ENCODE measurements at places on chromosomes 2 and 18. TPM values are rescaled to one million over a fixed set of nuclear protein-coding genes. Genes with fewer than 3 reads are reported as not detected.

Gene CNRIP1
- total RNA-seq: 1.4 TPM

- H3K4me3 ChIP-seq: peak overlapping the region; percentile 97
- peak overlapping the region; percentile 99 for H3K27ac ChIP-seq
- no peaks in the 10 kb centered on the region for H3K27me3 ChIP-seq
- peaks cover 23% of the 10 kb centered on the region for H3K4me1 ChIP-seq
- no peaks in the 10 kb centered on the region for H3K36me3 ChIP-seq
- DNase-seq: peak; percentile 53
Observed at GRCh38 chr18:51196118-51196810, 1.2 kb downstream of the MEX3C start.

DNA sequence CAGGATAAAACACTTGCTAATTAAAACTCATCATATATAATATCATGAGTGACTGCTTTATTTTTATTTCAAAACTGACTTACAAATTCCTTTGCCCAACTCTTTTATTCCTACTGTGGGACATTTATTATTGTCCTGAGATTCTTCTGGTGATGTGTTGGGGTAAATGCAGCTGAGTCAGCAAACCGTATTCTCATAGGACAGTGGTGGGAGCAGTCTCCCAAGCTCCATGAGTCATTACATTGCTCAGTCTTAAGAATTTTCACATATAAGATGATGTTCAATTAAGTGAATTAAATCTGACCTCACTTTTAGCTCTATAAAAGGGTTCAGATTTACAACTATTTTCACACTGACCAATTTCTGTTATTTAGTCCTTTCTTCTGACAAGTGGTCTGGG is 1530.7 kb downstream of the LRP1B start:
- no peaks in the 10 kb centered on the region for H3K27me3 ChIP-seq
- H3K36me3 ChIP-seq: no peaks in the 10 kb centered on the region
- no peaks in the 10 kb centered on the region for H3K4me1 ChIP-seq

Gene ZNF892
- total RNA-seq: not detected

DNA sequence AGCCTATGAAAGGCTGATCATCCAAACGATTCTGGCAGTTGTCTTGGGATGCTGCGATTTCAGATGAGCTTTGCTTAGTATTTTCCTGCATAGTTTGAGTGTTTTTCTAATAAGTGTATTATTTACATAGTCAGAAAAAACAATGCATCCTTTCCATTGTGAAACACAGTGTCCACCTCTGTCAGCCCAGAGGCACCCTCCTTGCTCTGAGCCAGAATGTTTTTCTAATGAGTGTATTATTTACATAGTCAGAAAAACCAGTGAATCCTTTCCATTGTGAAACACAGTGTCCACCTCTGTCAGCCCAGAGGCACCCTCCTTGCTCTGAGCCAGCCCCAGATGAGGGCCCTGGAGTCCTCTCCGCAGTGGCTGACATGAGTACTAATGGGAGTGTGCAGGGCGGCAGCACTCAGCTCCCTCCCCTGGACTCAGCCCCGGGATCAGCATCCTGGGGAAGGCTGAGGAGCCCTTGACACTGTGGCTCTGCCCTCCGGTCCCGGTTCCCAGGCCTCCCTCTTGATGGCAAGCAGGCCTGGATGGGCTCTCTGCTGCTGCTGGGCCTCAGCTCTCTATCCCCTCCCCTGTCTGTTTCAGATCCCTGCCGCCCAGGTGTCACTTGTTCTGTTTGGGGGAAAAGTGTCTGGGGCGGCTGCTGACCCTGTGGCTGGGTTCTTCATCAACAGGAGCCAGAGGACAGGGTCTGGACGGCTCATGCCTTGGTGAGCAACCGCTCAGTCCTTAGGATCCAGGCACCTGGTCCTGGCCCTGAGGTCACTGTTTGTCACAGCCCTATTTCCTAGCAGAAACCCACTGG is 5.9 kb downstream of the MFSD2B start:
- H3K4me3 ChIP-seq: no peak overlapping the region
- DNase-seq: no peak
- no peak overlapping the region for H3K27ac ChIP-seq

GRCh38 chr18:48932822-48933510 is 17.8 kb downstream of the SMAD7 start:
- DNase-seq: no peak
- H3K4me3 ChIP-seq: no peak overlapping the region
- H3K36me3 ChIP-seq: no peaks in the 10 kb centered on the region
- H3K27me3 ChIP-seq: no peaks in the 10 kb centered on the region

Gene MOB1A
- total RNA-seq: 90.5 TPM

DNA sequence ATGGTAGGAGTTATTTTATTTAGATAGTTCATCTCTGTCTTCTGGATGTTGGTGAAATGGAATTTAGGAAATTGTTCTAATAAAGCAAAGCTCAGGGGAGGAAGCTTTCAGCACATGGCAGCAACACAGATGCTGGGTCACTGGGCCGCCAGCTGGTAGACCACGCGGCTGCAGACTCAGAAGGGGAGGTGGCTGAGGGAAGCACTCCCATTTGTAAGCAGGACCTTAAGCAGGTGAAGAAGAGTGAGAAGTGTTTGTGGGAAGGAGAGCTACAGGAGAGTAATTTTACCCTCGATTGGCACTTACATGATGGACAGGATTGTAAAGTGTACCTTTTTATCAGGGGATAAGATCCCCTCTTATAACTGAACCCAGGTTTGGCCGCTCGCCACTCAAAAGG is 24.4 kb downstream of the NMS start:
- DNase-seq: no peak
- peaks cover 3% of the 10 kb centered on the region for H3K27me3 ChIP-seq
- no peak overlapping the region for H3K27ac ChIP-seq
- H3K4me1 ChIP-seq: no peaks in the 10 kb centered on the region

DNA sequence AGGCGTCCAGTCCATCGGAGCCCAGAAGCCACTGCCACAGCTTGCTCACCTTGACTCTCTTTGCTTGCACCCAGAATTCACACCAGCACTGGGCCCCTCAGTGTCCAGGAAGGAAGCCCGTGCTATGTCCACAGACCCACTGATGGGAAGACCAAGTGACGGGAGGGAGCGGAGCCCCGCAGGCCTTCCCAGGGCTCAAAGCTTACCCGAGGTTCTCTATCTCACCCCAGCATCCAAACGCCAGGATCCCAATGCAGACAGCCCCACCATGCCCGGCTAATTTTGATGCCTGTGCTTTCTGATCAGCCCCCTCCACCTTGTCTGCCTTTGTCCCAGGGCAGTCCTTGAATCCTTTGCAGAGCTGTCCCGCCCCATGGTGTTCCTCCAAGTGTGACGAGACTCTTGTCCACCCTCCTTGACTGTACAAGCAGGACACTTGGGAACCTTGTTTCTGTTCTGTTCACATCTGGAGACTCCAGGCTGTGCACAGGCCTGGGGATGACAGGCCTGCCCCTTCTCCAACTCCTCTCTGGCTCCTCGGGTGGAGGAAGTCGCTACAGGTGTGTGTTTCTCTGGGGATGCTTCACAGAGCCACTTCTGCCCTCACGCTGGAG is 12.0 kb downstream of the NPPC start:
- no peaks in the 10 kb centered on the region for H3K36me3 ChIP-seq
- H3K4me1 ChIP-seq: no peaks in the 10 kb centered on the region
- H3K27ac ChIP-seq: no peak overlapping the region
- no peak overlapping the region for H3K4me3 ChIP-seq
- DNase-seq: no peak

DNA sequence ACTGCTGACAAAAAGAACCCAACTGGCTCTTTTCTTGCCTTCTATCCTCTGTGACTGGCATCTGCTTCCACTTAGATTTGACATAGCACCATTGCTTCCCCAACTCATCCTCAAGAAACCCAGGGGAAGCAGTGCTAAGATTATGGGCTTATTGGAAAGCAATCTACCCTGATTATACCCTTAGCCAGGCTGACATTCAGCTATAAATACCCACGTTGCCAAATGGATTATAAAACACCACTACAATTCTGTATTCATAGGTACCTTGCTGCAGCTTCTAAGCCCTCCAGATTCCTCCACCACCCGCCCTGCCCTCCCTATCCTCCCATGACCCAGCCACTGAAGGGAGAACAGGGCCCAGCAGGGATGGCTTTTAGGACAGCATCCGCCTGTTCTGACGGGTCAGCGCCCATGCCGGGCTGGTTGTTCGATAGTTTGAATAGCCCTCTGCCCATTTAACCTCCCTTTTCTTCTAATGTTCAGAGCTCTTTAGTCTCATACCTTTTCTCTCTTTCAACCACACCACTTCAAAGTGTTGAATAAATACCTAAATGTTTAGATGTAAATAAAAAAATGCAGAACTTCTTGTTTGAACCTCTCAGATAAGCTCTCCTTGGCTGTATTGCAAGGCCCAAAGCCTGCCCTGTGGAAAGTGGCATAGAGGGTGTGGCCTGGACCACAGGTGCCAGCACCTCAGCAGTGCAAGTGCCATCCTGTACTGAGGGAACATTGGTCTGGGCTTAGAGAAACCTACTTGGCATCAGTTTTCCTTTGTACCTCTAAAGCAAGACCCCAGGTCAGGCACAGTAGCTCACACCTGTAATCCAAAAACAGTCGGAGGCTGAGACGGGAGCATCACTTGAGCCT is 86.6 kb upstream of the RGPD5 start:
- DNase-seq: no peak
- H3K27me3 ChIP-seq: no peaks in the 10 kb centered on the region
- peaks cover 15% of the 10 kb centered on the region for H3K4me1 ChIP-seq
- H3K27ac ChIP-seq: no peak overlapping the region
- no peaks in the 10 kb centered on the region for H3K36me3 ChIP-seq

- no peaks in the 10 kb centered on the region for H3K36me3 ChIP-seq
- no peak for DNase-seq
- H3K4me1 ChIP-seq: peaks cover 5% of the 10 kb centered on the region
- no peak overlapping the region for H3K27ac ChIP-seq
Observed at GRCh38 chr2:62501794-62502500, 4.0 kb downstream of the TMEM17 start.

Gene ERBB4
- not detected for total RNA-seq

DNA sequence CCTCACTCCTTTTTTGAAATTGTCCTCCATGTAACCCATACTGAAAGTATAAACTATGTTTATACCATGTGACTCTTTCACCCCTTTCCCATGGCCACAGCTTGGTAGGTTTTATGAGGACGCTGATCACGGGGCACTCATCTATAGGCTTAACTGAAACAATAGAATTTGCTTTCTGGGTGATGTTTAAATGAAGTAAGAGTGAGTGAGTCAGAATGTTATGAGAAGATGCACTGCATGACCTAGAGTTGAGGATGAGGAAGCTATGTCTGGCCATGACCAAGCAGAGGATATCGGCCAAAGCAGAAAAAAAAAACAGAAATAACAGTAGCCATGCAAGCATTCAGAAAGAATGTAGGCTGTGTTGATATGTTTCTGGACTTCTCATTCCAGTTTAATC is 34.9 kb downstream of the SCN1A start:
- no peaks in the 10 kb centered on the region for H3K4me1 ChIP-seq
- no peaks in the 10 kb centered on the region for H3K36me3 ChIP-seq
- no peaks in the 10 kb centered on the region for H3K27me3 ChIP-seq
- no peak for DNase-seq

Gene DSG2
- total RNA-seq: 272 TPM

GRCh38 chr2:224042191-224042696 is 3.2 kb upstream of the SERPINE2 start:
- DNase-seq: no peak
- no peak overlapping the region for H3K27ac ChIP-seq
- H3K36me3 ChIP-seq: no peaks in the 10 kb centered on the region
- H3K4me3 ChIP-seq: no peak overlapping the region
- H3K4me1 ChIP-seq: no peaks in the 10 kb centered on the region

Gene DUSP2
- 1.6 TPM for total RNA-seq

DNA sequence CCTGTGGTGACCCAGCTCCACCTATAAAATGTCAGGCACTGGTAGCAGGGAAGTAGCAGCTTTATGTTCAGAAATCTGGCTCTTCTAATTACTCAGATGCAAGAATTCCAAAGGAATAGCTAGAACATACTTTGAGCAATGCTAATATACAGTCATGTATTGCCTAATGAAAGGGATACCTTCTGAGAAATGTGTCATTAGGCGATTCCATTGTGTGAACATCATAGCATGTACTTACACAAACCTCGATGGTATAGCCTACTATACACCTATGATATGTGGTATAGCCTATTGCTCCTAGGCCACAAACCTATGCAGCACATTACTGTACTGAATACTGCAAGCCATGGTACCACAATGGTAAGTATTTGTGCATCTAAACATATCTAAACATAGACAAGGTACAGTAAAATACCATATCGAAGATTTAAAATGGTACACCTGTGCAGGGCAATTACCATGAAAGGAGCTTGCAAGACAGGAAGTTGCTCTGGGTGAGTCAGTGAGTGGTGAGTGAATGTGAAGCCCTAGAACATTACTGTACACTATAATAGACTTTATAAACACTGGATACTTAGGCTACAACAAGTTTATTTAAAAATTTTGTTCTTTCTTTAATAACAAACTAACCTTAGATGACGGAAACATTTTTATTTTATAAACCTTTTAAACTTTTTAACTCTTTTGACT is 50.3 kb upstream of the ETAA1 start:
- DNase-seq: no peak
- H3K4me3 ChIP-seq: no peak overlapping the region

- DNase-seq: no peak
- no peak overlapping the region for H3K4me3 ChIP-seq
- H3K36me3 ChIP-seq: no peaks in the 10 kb centered on the region
- H3K27ac ChIP-seq: no peak overlapping the region
Observed at GRCh38 chr2:117983040-117983439, 30.8 kb downstream of the CCDC93 start.
